Upper lobe of left lung (tissue), 6 donors: ENCODE measurements at places on chromosomes 5 and 9. TPM values are rescaled to one million over a fixed set of nuclear protein-coding genes. Genes with fewer than 3 reads are reported as not detected.

- no peak for DNase-seq
Observed at GRCh38 chr5:127739807-127740384, 36.7 kb downstream of the CCDC192 start.

GRCh38 chr9:13807118-13807517 is 506.8 kb downstream of the NFIB start:
- no peak for DNase-seq

The GFI1B gene
- total RNA-seq, result 2.2 TPM

- peak; percentile 25 for DNase-seq
Observed at GRCh38 chr9:85258823-85259370, 482.9 kb downstream of the AGTPBP1 start.

DNA sequence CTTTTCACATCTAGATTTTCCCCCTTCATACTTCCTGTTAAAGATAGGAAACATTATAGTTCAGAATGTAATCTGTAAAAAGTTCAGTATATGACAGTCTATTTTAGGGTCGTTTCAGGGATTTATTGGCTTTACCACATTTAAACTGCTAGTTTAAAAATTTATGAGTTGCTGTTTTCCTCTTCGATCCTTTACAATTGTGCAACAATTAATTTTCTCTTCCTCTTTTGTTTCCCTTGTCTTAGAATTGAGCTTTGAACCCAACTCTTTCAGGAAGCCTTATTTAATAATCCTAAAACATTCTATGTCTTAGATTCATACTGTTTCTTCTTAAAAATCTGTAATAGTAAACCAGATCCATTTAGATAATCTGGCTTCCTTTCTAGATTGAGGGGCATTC is 16.4 kb downstream of the ZSWIM6 start:
- no peak for DNase-seq

The FAT2 gene
- total RNA-seq, result not detected

The OXCT1 gene
- 6.4 TPM for total RNA-seq

The ANXA2R gene
- total RNA-seq, result 3.3 TPM

DNA sequence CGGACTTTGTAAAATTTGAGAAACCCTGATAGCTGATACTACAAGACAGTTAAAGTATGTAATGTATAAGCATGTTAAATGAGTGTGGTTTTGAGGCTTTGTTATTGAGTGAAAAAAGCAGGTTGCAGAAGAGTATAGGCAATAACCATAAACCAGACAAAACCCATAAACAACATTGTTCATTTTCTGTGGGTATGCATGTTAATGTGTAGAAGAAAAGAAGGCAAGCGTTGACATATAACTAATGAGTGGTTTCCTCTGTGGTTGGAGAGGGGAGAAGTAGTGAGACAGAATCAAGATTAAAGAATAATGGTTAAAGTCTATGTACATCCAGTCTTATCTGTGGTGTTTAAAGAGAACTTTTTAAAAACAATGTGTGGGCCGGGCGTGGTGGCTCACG is 26.2 kb downstream of the RAD23B start:
- DNase-seq, result no peak

- DNase-seq, result no peak
Observed at GRCh38 chr5:119385136-119385535, 29.3 kb downstream of the TNFAIP8 start.

DNA sequence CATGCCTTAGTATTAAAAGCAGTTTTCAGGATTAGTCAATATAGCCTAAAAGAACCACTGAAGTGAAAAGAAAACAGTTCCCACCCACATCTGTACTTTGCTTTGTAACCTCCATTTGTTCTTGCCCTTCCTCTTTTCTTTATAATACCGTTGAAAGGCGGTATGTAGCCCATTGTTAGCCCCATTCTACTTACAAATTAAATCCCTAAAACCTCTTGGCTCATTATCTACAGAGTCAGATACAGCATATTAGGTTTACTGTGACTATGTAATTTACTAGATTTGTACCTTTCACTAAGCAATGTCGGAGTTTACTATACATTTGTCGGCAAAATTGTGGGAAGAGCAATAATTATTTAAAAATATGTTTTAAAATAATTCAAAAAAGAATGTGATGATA is 17.3 kb downstream of the ALDH1A1 start:
- DNase-seq, result no peak

- no peak for DNase-seq
Observed at GRCh38 chr5:166293892-166294291, 1997.6 kb upstream of the WWC1 start.

DNA sequence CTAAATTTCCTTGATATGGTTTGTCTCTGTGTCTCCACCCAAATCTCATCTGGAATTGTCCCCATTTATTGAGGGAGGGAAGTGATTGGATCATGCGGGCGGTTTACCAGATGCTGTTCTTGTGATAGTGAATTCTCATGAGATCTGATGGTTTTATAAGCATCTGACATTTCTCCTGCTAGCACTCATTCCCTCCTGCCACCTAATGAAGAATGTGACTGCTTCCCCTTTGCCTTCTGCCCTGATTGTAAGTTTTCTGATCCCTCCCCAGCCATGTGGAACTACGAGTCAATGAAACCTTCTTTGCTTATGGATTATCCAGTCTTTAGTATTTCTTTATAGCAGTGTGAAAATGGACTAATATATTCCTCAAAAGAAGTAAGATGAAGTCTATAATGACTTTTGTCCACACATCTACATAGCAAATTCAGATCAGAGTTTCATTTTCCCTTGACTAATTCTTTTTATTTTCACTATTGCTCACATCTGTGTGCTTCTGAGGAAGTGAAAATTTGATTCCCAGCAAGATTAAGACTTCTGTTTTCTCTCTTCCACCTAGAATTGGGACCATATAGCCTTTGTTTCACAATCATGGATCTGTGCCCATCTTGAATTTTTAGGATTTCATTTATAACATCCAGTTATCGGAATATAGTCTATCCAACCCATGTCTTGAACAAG is 393.5 kb downstream of the DMAC1 start:
- no peak for DNase-seq

GRCh38 chr9:7403028-7403389 is 396.6 kb downstream of the DMAC1 start:
- DNase-seq, result no peak

- peak; percentile 88 for DNase-seq
Observed at GRCh38 chr9:130940693-130941576, 1.9 kb upstream of the FIBCD1 start.

GRCh38 chr9:34379334-34380033 is 2.8 kb upstream of the MYORG start:
- DNase-seq, result peak; percentile 94

DNA sequence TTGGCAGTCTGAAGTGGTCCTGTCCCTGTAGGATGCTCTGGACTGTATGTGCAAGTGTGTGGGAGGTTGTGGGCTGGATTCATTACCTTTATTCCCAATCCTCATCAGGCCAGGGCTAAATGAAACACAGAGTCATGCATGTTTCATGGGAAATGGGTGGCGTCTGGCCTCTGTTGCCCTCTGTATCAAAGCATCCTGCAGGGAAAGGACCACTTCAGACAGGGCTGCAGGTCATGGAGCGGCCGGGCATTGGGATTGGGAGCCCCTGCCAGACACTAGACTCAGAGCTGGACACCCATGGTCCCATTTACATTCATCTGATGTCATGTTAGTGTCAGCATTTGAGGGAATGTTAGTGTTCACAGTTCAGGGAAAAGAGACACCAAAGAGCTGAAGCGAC is 53.8 kb downstream of the UBE2QL1 start:
- DNase-seq, result no peak

GRCh38 chr9:12961276-12961809 is 186.5 kb downstream of the LURAP1L start:
- DNase-seq, result no peak
